ENCODE measurements at places on chromosomes 6 and 20.

GRCh38 chr20:60837173-60837770 lies 414.8 kb upstream of the CDH4 start:
- no peak for DNase-seq

DNA sequence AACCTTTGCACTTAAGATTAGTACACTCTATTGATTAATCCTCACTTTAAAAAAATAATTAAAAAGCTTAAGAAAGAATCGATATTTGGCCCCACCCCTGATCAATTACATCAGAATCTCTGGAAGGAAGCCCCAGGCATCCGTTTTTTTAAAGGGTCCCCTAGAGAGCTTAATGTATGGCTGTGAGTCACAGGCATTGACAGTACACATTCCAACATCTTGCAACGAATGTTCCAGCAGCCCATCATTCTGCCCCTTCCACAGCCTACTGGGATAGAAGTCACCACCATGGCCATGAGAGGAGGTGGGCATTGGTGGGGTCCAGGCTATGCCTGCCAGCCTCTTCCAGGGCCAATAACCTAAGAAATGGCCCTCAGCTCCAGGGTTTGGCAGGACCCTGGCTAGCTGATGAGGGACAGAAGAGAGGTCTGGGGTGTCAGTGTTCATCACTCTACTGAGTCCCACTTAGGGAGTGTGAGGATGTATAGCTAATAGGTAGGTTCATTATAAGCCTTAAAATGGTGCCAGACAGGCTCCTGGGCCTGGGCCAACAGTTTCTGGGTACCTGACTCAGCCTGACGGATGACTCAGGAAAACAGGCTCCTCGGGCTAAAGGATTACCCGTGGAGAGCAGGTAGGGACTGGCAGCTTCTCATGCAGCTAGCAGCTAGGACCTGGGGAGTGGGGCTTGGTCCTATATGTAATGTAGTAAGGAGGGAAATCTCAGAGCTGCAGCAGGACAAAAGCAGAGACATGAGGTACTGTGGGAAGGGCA lies 40.4 kb downstream of the MDGA1 start:
- no peak for DNase-seq

DNA sequence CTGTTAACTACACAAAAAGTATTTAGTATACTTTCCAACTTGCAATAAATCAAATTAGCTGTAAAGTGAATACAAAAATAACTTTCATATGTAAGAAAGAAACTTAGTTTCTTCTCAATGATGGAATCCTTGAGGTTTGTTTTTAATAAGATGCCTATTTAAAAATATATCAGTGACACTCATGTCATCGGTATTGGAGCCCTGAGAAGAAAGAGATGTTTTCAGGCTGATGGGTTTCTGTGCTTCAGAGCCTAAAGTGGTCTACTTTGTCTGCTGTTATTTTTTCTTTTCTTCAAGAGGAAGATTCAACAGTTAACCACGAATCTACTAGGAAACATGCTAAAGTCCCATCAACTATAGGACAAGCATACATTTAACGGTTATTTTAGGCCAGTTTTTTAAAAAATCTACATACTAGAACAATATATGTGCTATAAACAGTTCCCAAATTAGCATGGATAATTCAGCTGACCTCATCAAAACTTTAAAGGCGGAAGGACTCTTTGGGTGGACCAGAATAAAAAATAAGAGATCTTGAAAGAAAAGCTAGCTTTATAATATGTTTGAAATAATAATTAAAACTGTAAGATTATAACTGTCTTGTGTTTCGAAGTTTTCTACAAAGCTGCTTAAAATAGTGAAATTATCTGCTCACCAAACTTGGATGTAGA lies 147.0 kb upstream of the SAMD5 start:
- DNase-seq, result no peak

DNA sequence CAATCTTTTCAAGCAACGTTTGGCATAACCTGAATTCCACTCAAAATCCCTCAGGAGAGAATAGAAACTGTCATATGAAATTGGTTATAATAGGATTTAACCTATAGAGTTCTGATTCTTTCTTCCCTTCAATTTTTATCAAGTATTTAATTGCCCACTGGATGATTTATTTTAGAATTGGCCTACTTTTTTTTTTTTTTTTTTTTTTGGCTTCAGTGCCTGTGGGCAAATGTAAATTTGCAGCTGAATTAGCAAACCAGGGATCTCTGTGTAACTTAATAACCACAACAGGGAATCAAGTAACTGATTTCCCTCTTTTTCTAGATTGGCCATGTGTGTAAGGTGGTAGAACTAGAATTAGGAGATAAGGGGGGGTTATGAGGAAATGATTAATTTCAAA lies 157.0 kb downstream of the SOX4 start:
- DNase-seq, result no peak

DNA sequence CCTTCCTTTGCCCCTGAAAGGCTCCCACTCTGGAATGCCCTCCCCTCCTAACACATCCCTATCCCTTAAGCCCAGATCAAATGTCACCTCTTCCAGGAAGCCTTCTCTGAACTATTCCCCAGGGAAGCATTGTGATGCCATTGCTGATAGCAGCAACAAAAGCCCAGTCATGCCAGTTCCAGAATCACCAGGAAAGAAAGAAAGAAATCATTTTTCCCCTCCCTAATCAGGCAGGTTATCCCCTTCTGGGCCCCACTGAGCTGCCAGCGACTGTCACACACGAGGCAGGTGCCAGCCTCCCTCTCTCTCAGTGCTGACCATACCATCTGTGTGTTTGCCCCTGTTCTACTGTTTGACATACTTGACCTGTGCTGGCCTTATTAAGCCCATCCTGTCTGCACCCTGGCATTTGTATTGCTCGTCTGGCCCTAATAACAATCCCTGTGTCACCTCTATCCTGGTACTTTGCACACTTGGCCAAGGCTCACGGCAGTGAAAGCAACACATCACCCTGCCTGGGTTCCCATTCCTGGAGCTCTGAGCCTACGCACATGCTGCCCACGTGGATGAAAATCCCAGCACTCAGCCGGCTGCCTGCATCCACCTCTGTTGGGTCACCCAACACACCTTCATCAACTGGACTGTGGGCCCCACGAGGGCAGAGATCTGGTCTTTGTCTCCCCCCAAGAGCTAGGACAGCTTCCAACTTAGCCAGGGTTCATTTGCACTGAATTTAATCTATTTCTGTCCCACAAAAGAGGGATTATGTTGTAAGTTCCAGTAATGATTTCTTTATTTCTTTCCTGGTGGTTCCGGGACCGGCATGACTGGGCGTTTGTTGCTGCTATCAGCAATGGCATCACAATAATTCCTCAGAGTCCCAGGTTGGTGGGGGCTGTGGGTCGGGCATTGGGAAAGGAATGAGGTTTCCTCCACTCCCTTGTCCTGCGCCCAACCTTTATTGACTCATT lies 5.3 kb upstream of the BPIFB1 start:
- no peak for DNase-seq

DNA sequence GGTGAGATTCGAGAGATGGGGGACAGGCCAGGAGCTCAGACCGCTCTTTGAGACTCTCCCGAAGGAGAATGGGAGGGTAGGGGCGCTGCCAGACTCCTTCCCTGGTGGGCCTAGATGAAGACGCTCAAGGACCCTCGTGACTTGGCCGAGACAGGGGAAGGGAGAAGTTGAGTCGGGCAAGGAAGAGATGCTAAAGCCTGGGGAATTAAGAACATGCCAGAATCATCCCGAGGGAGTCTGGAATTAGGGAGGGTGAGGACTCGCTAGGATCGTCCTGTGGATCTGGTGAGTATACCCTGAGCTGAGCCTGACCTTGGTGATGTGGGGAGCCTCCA lies 529 bp downstream of the UBE2C start:
- no peak for DNase-seq

- DNase-seq, result peak; percentile 15
Measured at GRCh38 chr6:136921936-136922684, at the start of gene SLC35D3. TSS of gene SLC35D3 (plus strand) at chr6:136922301. CDS start at chr6:136922429, 128 bp downstream.

- DNase-seq, result no peak
Measured at GRCh38 chr6:150527100-150527499, 72.6 kb upstream of the PLEKHG1 start.

- DNase-seq, result peak; percentile 93
Measured at GRCh38 chr6:136791296-136792094, 782 bp downstream of the MAP3K5 start.

- no peak for DNase-seq
Measured at GRCh38 chr6:106173124-106173879, 87.2 kb downstream of the PRDM1 start.

- no peak for DNase-seq
Measured at GRCh38 chr20:33065785-33066184, 12.1 kb downstream of the BPIFB3 start.

- peak; percentile 29 for DNase-seq
Measured at GRCh38 chr6:7156643-7157278, 49.0 kb downstream of the RREB1 start.

GRCh38 chr6:46258249-46258648 lies 87.5 kb upstream of the ENPP5 start:
- DNase-seq, result no peak

DNA sequence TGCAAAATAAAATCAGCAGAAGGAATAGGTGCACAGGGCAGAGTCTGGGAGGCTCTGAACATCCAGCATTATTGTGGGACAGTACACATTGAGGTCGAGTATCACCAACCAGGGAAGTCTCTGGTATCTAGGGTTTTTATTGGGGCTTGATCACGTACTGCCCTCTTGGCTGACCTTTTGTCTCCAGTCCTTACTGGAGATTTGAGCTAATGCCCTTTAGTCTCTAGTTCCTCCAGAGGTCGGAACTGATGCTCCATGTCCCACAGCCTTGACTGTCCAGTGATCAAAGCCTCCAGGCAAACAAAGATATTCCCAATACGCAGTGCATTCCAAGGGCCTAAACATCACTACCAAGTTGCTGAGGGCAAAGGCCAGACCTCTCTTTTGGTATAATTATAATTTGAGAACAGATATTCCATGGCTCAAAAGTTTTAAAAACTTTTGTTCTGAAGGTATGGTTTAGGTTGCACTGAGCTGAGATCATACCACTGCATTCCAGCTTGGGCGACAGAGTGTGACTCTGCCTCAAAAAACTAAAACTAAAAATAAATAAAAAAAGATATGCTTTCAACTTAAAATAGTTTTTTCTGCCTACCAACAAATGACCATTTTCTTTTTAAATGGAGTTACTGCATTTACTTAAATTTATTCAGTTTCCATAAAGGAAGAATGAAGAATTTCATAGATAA lies 56.9 kb upstream of the DYNLRB1 start:
- DNase-seq, result no peak

Measured in GM12865 (cell line).